ENCODE measurements at places on chromosomes 11 and 22. TPM values are rescaled to one million over a fixed set of nuclear protein-coding genes. Genes with fewer than 3 reads are reported as not detected.

CYTH4 gene
- total RNA-seq, result not detected

C11orf58 gene
- total RNA-seq, result 68.1 TPM

TRIM66 gene
- 3.9 TPM for total RNA-seq

TEX12 gene
- 0.25 TPM for total RNA-seq

GGT1 gene
- 5.2 TPM for total RNA-seq

HYLS1 gene
- 6.8 TPM for total RNA-seq
